ENCODE measurements at places on chromosomes 2 and 18. TPM values are rescaled to one million over a fixed set of nuclear protein-coding genes. Genes with fewer than 3 reads are reported as not detected.

Gene MLPH
- total RNA-seq = 9.9 TPM

GRCh38 chr2:130185896-130186295, 3.8 kb downstream of the MZT2B start:
- DNase-seq = no peak

- no peak for DNase-seq
These were observed 49.6 kb downstream of the SPIRE1 start for GRCh38 chr18:12608301-12608700.

Gene FECH
- 88.0 TPM for total RNA-seq

- DNase-seq = no peak
These were observed 646 bp downstream of the ALS2 start for GRCh38 chr2:201779901-201780673.

Gene CCL20
- total RNA-seq = not detected

DNA sequence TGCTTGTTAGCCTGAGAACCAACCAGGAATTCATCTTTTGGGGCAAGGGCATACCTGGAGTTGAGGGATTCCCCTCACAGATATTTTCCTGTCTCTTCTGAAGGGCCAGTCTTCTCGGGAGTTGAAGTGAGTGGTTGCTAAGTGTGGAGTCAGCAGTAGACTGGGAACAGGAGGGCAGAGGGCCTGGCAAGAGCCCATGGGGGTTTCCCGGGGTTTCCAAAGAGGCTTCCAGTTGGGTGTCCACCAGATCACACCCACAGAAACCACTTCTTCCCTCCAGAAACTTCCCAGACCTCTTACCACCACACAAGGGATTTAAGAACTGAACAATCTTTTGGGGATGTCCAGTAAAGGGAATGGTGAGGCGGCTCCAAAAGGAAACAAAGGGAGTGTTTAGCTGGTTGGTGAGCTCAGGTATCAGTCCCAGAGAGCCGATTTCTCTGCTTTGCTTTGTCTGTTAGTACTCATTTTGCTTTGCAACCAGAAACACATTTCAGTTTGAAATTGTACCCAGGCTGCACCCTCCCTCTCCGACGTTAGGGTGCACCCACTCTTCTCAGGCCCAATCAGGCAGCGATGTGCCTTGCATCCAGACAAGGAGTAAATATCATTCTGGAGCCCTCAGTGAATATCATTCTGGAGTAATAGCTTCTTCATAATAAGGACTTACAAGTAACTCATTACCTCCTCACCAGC, 47.5 kb upstream of the SPATS2L start:
- DNase-seq = no peak

Gene HRH4
- total RNA-seq = not detected

Gene RAMP1
- not detected for total RNA-seq

DNA sequence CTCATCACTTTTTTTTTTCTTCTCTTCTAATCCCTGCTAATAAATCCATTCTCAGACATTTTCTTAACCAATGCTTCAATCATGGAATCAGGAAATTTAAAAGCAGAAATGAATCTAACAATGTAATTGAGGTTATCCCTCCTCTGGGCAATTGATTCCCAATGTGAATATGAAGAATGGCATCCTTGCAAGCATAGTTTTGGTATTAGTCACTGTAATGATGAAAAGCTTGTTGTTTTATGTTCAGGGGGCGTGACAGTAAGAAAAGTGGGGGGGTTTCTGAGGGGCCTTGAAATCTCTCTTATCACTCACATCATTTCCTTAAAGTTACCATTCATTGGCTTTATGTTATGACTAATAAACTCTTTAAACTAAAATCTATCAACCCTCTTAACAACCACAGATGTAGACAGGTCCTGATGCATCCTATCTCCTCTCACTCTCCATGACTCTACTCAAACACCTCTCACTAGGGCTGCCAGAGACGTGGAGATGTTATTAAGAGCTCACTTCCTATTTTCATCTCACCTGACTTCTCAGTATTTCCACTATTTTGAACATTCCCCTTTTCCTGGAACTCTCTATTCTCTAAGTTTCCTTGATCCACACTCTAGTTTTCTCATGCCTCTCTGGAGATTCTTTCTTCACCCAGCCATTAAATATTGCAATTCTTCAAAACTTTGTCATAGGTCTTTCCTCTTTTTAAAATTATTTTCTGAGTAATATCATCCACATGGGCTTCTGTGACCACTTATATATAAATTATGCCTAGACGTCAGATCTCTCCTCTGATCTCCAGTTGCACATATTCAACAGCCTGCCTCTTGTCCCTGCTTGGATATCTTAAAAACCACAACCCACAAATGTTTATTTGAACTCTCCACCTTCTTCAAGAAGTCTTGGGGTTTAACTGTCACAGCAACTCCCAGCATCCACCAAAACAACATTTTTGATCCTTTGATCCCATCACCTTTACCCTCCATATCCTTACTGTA, 332.9 kb downstream of the CDH2 start:
- DNase-seq = peak; percentile 69

- DNase-seq = no peak
These were observed 103.8 kb upstream of the APCDD1 start for GRCh38 chr18:10350661-10351060.

GRCh38 chr18:74115046-74115445, 32.6 kb downstream of the FBXO15 start:
- DNase-seq = no peak

Gene FBLN7
- total RNA-seq = not detected

GRCh38 chr2:27263287-27264252, 723 bp upstream of the SLC30A3 start:
- DNase-seq = no peak

Gene GREB1
- total RNA-seq = 6.6 TPM

Gene LHCGR
- total RNA-seq = not detected

Gene ESPNL
- total RNA-seq = not detected

DNA sequence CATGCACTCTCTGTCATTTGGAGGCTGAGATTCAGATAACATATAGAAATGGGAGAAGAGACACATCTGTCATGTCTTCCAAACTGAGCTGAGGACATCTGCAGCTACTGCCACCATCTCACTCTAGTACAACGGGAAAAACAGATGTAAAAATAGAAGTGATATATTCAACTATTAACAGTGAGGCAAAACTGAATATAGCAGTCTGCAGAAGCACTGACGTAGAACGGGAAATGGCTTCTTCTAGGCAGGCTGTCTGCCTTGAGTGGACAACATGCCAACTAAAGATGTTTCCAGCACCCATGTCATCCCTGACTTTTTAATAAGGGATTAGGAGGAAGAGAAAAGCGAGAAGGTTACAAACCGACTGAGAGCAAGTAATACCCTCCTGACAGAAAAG, 51.6 kb downstream of the MRPL33 start:
- no peak for DNase-seq

- DNase-seq = no peak
These were observed 65.9 kb upstream of the RPL31 start for GRCh38 chr2:100936070-100936741.

- DNase-seq = no peak
These were observed 242.1 kb upstream of the OSR1 start for GRCh38 chr2:19600506-19600905.

GRCh38 chr18:68660354-68661183, 54.3 kb downstream of the TMX3 start:
- DNase-seq = peak; percentile 56

Gene NAT8
- not detected for total RNA-seq

Gene LTBP1
- total RNA-seq = 4.8 TPM

- no peak for DNase-seq
These were observed 479.1 kb downstream of the SPAG16 start for GRCh38 chr2:213763354-213763753.

Gene TEX44
- not detected for total RNA-seq

DNA sequence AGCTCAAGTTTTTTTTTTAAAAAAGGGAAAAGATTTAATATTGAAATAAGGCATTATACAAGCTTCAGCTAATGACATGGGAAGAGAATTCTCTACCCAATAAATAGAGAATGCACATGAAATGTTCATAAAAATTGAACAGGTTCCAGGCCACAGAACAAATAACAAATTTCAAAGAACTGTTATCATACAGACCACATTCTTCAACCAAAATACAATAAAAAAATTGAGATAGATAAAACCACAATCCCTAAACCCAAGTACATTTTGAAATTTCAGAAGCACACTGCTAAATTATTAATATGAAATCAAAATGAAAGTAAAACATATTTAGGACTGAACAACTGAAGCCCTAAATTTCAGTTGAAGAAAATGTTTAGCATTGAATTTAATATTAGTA, 89.6 kb downstream of the BCL2 start:
- DNase-seq = no peak

DNA sequence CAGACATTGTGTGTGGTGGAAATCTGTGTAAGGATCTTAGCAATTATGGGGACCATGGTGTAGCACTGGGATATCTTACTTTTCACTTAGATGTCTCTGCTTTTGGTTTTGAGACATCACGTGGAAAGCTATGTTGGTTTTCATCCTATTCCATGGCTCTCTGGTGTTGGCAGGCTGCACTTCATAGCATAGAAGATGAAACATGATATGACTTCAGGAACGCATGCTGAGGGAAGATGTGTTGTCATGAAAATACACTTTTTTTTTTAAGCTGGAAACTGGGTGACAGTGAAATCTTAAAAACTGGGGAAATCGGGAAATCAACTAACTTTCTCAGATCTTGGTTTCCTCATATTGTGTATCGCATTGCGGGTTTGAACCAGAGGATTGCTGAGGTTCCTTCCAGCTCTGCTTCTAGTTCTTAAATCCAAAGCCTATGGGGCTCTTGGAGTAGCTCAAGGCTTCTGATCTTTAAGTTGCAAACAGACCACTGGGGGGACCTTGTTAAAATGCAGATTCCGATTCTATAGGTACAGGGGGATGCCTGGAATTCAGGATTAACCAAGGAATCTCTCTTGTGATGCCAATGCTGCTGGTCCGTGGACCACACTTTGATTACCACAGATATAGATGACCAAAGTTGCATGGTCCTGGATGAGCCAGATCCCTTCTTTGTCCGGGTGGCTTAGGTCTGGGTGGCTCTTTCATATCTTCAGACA, 160.7 kb downstream of the SH3RF3 start:
- no peak for DNase-seq

DNA sequence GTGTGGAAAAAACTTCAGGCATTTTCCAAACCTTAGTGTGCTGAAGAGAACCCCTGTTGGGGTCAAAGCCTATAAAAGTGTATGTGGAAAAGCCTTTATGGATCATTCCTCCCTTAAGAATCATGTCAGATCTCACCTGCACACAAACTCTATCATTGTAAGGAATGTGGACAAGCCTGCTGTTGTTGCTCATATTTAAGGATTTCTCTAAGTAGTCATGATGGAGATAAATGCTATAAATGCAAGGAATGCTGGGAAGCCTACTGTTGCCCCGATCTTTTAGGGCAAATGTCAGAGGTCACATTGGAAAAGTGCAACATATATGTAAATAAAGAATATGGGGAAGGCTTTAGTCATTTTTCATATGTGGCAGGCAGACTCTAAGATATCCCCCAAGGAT, 129.5 kb downstream of the ICOS start:
- DNase-seq = no peak

DNA sequence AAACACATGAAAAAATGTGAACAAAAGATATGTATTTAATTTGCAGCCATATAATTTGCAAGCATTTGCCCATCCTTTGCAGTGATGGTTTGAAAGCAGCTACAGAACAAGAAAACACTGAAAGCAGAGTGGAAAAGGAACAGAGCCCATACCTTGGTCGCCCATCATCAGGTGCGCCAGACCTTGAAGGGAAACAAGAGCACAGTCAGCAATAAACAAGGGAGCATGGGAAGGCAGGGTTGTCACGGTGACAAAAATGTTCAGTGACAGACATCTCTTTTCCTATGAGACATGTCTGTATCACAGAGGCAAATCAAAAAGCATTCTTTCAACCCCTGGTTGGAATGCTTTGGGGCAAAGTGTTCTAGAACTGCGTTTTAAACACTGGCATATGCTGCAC, 109.4 kb downstream of the NRXN1 start:
- DNase-seq = no peak

GRCh38 chr18:23037646-23038045, 97.6 kb upstream of the CABLES1 start:
- no peak for DNase-seq

Gene EIF4E2
- total RNA-seq = 277 TPM

DNA sequence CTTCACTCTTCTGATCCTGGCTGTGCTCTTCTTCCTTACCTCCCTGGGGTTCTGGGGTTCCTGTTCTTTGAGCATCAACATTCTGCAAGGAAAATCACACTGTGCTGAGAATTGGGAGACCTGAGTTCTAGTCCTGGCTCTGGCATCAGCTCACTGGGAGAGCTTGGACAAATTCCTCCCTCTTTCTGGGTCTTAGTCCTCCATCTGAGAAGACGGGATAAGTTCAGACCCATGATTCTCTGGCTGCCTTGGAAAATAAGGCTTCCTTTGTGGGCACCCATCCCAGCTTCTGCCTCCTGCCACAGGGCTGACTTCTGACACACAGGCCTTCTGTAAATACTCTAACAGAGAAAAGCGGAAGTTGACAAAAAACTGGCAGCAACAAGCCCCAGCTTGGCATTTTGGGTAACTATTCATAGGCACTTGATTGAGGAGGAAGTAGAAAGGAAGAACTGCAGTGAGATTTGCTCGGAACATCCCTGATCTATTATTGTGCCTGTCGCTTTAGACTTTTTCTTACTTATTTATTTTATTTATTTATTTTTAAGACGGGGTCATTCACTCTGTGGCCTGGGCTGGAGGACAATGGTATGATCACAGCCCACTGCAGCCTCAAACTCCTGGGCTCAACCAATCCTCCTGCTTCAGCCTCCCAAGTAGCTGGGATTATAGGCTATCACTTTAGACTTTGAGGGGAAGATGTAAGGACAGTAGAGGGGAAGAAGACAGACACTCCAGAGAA, 7.9 kb downstream of the PCBP1 start:
- DNase-seq = peak; percentile 58

DNA sequence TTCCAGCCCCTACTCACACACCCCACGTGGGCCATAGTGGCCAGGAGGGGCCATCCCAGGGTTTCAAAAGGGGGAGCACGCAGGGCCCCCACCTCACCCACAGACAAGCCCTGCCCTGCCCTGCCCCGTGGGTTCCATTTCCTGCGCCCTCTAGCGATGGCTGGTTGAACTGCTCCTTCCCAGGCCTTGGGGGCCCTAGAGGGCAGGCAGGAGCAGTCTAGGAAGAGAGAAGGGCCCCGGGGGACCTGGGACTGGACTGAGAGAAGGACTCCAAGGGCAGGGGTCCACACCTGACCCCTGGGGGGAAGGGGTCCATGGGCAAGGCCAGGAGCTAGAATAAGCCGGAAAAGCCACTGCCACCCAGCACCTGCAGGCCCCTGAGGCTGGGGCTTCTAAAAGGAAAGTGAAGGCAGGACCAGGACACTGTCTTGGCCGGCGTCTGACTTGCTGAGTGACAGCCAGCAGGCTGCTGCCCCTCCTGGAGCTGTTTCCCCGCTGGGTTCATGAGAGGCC, 10.1 kb downstream of the CYP26B1 start:
- no peak for DNase-seq

- DNase-seq = no peak
These were observed 194.1 kb upstream of the GLI2 start for GRCh38 chr2:120541553-120541932.

- DNase-seq = no peak
These were observed 22.9 kb upstream of the TYMS start for GRCh38 chr18:634551-635045.

Gene NETO1
- total RNA-seq = not detected

Gene TUBA4B
- not detected for total RNA-seq

- peak; percentile 42 for DNase-seq
These were observed 99.5 kb upstream of the CCDC85A start for GRCh38 chr2:56084111-56084901.
